Stimulated activated CD8-positive, alpha-beta memory T cell treated with anti-CD3 and anti-CD28 coated beads, Interleukin-2, amount 100 ng/mL, for 48 hours (primary cell): ENCODE measurements at places on chromosomes 2 and 18.

DNA sequence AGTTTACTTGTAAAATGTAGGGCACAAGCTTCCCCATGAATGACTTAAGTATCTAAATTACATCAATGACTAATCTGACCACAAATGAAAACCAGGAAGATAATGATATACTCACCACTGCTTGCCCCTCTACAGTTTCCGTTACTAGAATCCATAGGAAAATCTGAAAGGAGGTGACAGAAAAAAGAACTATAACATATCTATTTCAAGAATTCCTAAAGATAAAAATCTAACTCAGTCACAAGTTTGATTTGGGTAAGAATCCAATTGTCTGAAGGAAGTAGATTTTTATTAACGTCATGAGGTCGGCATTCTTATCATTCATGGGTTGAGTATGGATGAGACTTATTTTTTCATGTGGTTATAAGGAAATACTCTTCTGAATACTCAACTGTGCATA is 7.8 kb downstream of the FRZB start:
- DNase-seq, result no peak

DNA sequence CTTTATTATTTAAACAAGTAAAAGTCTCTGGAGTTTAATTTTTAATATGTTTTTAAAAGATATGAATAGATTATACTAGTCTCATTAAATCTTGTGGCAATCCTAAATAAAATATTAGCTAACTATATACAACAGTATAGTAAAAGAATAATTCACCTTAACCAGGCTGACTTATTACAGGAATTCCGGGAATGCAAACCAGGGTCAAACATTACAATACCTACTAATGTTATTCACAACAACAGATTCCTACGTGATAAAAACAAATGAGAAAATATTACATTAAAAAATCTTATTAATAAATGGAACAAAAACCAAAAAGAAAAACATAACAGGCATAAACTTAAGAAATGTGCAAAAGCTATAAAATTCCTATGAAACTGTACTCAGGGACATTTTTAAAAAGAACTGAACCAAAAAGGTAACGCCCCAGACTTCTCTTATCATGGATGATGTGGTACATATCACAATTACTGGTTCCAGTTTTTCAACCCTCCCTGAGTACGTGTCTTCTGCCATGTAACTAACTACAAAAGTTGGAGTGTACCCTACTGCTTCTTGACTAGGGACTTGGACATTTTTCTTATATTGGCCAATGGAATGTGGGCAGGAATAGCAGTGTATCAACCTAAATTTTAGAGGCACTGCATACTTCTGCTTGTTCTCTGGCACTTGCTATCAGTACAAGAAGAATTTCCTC is 20.2 kb downstream of the TTC21B start:
- no peak for DNase-seq

GRCh38 chr18:47215554-47216138 is 35.8 kb downstream of the SKOR2 start:
- DNase-seq, result no peak

GRCh38 chr2:212692466-212692865 is 153.9 kb upstream of the ERBB4 start:
- DNase-seq, result no peak

GRCh38 chr2:155115846-155116245 is 417.4 kb downstream of the KCNJ3 start:
- no peak for DNase-seq

DNA sequence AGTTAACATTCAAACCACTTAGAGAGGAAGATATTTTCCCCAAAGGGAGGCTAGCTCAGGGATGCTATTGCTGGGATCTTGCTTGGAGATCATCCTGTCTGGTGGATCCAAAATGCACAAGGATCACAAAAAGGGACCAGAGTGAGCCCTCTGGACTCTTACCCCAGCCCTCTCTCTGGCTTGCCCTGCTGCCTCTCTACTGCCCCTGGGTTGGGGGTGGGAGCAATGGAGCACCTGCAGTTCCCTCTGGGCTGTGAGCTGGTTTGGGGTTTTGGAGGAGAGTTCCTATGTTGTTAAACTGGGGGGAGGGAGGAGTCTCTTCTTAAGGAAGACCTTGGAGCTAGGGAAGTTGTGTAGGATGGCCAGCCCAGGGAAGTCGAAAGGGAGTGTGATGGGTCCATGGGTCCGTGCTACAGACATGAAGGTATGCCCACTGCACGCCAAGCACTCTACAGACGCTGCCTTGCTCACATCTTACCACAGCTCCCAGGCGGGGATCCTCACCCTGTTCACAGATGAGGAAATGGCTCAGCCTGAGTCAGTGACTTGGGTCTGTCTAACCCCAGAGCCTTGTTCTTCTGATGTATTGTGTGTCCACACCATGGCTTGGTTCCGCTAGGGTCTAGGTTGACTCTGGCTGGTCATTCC is 3.8 kb downstream of the LBH start:
- no peak for DNase-seq

GRCh38 chr2:120430957-120431356 is 85.0 kb downstream of the INHBB start:
- no peak for DNase-seq

DNA sequence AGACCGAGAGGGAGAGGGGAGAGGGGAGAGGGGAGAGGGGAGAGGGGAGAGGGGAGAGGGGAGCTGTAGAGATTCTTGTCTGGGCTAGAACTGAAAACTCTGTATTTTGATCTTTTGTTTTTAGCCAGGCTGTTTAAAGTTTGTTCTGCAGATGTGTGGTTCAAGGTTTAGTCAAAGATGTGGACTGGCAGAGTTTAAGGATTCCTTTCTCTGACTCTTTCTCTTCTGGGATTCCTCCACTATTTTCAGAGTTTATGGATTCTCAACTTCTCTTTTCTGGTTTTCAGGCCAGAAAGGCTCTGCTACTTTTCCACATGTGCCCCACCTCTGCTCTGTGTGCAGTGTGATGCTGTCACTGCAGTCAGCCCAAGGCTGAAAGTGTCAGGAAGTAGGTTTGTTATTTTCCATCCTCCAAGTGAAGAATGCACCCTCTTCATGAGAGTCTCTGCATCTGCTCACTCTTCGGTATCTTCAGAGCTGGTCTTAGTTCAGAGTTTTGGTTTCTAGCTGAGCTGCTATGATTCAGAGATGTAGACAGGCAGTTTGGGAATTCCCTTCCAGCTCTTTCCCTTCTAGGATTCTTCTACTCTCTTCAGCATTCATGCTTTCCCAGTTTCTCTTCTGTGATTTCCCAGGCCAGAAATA is 130.9 kb upstream of the SMAD7 start:
- no peak for DNase-seq

- DNase-seq, result no peak
Measured at GRCh38 chr2:41647468-41648050, 400.3 kb upstream of the PKDCC start.

DNA sequence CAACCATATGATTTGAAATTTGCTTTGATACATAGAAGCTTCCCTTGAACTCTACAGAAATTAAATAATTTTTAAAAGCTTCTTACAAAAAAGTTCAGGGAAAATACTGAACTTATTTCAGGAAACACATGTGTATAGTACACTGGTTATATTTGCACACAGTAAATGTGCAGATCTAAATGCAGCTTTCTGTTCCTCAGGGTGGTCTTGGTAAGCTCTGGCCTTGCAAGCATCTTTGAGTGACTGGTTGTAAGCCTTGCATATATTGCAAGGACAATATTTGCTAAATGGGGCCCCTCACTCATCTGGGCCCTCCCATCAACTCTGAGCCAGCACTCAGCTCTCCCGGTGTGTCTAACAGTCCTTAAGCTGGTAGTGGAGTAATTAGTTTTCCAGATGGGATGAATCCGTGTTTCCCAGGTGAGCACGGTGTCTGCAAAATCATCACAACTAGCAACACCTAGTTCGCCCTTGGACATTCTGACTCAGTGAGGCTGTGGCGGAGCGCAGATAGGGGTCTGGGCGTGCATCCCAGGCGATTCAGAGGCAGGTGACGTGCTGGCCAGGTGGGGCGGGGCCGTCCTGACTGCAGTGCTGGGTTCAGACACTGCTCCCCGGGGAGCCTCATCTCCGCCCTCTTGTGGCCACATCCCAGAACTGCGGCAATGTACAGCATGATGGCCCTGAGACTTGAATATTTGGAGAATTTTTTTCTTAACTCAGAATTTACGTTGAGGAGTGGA is 149.6 kb downstream of the MBP start:
- peak; percentile 79 for DNase-seq

DNA sequence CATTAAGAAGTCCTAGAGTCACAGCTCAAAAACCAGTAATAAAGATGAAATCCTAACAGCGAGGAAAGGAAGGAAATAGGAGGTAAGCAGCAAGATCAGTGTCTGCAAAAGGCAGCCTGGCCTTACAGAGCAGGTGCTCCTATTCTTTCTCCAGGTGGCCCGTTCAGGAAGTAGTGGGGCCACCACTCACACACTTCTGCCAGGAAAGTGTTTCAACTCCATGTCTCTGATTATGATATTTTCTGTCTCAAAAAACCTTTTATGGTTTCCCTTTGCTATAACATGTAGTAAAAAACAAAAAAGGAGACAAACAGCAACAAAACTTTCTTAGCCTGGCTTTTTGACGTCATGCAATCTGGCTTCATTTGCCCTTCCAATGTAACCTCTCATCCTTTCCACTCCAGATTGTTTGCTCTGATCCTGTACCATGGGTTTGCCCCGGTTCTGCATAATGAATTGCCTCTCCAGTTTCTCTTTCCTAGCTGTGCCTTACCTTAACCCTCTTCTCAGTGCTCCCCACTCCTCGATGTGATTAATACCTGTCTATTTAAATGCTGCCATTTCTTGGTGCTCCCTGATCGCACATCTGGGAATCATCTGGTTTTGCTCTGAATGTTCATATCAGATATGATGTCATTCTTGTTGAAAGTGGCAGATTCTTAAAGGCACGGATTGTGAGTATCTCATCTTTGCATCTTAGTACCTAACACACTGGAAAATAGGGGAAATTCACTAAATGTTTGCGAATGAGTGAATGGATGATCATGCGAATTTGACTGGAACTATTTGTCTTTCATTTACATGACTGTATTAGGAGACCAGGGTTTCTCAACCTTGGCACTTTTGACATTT is 50.6 kb upstream of the PTPRM start:
- DNase-seq, result no peak

GRCh38 chr18:39340418-39340817 is 1774.8 kb upstream of the CELF4 start:
- DNase-seq, result no peak

DNA sequence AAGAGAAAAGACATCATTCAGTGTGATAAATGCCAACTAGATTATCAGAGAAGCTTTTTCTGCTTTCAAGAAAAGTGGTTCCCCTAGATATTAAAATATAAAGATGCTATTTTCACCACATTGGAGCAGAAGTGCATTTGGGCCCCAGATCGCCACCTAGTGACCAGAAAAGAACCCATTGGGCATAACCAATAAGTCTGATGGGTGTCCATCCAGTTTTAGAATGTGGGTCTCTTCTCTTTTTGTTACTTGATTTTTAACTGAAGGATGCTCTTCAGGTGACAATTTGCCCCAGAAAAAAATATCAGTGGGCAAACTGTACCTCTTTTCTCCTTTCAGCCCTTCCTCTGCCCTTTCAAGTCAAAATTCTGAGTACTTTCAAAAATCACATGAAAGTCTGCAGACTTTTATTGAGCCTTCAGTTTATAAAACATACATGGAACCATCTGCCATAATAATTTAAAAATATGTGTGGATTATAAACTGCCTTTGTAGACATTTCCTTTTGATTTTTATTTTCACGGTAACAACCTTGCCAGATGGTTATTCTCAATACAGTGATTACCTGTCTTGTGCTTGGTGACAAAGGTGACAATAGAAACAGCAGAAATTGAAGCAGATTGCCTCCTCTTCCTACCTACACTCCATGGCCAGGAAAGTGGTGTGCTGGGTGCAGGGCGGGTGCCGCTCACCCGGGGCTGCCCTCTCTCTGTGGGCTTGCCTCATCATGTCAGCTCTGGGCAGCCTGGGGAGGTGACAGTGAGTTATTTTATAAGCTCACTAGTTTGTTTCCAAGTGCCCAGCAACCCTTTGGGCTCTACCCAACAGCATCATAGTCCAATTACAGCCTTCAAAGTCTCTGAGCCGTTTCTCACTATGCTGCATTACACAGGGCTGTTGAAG is 124.5 kb downstream of the DCDC2C start:
- DNase-seq, result no peak

DNA sequence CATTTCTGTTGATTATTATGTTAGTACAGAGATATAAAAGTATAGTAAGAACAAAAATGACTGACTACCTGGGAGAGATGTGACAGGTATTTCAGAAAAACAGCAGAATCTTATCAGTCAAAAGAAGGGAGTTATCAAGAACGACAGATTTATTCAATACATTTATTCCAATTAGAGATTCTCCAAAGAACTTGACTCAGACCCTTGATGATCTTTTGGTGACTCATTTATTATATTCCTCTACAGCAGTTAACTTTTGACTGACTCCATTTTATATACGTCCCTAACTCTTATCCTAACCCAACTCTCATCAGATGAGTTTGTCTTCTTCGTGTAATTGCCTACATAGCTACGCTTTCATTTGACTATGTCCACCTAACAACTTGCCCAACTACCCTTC is 91.1 kb downstream of the C2orf74 start:
- no peak for DNase-seq

DNA sequence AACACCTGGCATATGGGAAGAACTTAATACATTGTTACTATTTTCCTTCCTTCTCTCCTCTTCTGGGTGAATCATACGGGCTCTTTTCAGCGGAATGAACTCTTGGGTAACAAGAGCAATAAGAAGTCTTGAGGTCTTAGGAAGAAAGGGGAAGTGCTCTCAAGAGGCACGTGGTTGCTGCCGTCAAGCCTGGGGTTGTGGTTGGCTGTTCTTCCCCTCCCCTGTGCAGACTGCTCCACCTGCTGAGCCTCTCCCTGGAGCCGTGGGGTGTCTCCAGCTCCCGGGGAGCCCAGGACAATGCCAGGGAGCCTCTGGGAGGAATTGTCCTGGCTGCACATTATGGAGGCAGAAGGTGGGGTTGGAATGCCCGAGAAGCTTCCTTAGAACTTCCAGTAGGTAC is 19.4 kb downstream of the TOGARAM2 start:
- DNase-seq, result no peak

- no peak for DNase-seq
Measured at GRCh38 chr2:110219496-110220189, 7.3 kb upstream of the MTLN start.

DNA sequence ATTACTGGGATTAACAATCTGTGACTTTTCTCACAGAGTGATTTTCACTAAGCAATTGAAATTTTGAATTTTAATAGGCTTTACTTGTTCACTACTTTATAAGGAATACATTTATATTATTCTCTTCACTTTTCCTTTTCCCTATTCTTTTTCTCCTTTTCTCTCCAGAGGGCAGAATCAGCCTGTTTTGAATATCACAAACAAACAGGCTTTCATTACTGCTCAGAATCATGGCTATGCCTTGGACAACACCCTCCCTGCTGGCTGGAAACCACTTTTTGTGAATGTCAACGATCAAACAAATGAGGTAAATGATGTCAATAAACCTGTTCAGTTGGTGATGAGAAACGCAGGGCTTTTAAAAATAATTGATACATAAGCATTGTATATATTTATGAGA is 35.3 kb downstream of the CPS1 start:
- DNase-seq, result no peak
